ENCODE measurements at places on chromosomes 2 and 18. TPM values are rescaled to one million over a fixed set of nuclear protein-coding genes. Genes with fewer than 3 reads are reported as not detected.

GRCh38 chr2:47483191-47483590 is 80.2 kb downstream of the MSH2 start:
- DNase-seq: no peak

DNA sequence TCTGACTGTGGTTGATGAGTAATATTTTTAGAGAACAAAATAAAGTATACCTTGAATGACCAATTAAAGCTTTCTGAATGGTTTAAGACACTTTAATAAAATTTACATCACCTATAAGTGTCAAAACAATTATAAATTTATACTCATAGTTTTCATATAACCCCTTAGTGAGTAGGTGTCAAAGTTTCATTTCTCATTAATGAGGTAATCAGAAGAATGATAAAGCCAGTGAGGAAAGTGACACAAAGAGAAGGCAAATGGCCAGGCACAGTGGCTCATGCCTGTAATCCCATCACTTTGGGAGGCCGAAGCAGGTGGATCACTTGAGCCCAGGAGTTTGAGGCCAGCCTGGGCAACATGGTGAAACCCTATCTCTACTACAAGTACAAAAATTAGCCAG is 60.8 kb upstream of the CTLA4 start:
- DNase-seq: no peak

- no peak for DNase-seq
Observed at GRCh38 chr2:159214325-159214865, 72.1 kb downstream of the WDSUB1 start.

- DNase-seq: peak; percentile 20
Observed at GRCh38 chr2:55092439-55092838, 42.2 kb upstream of the RTN4 start.

DNA sequence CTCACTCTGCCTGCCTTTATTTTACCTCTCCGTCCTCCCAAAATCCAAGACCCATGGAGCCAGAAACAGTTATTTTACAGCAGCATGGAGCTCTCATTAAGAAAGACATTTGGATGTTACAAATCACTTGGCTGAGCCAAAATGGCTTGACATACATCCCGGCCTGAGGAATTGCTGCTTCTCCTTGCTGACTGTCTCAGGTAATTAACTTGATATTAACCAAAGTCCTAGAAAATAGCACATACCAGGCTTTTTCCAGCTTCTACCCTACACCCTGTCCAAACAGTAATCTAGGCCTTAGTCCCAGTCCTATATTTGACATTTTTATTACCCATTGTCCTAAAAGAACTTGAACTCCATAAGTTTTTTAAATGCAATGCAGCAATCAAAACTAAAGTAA is 205.0 kb downstream of the TMX3 start:
- DNase-seq: no peak

- DNase-seq: no peak
Observed at GRCh38 chr18:52617931-52618330, 277.9 kb downstream of the DCC start.

DNA sequence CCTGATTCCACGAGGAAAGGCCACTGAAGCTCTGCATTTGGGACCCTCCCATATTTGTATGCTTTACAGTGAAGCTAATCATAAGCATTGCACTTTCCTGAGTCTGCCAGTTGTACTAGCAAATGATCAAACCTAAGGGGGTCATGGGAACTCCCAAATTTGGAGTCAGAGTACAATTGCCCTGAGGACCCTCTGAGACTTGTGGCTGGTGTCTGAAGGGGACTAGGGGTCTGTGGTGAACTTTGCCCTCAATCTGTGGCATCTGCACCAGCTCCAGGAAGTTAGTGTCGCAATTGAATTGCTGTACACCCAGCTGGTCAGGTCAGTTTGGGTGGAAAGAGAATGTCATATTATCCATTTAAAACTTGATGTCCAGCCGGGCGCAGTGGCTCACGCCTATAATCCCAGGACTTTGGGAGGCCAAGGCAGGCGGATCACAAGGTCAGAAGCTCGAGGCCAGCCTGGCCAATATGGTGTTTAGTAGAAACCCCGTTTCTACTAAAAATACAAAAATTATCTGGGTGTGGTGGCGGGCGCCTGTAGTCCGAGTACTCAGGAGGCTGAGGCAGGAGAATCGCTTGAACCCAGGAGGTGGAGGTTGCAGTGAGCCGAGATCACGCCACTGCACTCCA is 18.1 kb downstream of the SOWAHC start:
- no peak for DNase-seq

GRCh38 chr18:51168960-51169662 is 28.4 kb downstream of the MEX3C start:
- DNase-seq: no peak

GRCh38 chr2:118632921-118633320 is 214.5 kb downstream of the EN1 start:
- no peak for DNase-seq

DNA sequence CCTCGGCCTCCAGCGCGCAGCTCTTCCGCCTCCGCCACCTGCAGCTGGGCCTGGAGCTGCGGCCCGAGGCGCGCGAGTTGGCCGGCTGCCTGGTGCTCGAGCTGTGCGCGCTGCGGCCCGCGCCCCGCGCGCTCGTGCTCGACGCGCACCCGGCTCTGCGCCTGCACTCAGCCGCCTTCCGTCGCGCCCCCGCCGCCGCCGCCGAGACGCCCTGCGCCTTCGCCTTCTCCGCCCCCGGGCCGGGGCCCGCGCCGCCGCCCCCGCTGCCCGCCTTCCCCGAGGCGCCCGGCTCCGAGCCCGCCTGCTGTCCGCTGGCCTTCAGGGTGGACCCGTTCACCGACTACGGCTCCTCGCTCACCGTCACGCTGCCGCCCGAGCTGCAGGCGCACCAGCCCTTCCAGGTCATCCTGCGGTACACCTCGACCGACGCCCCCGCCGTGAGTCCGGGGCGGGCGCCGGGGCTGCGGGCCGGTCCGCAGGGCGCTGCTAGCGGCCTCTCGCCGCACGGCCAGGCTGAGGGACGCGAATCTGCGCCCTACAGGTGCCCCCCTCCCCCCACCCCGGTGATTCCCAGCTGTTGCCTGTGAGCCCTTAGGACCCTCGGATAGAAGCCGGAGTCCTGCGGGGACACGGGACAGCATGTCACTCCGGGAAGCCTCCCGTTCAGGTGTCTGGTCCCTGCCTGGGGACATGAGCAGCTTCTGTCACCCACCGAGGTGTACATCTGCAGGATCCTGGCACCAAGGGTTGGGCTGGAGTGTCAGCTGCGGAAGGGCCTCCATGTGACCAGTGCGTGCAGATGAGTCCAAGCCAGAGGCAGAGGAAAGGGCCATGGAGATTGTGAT is 616 bp downstream of the RNPEPL1 start:
- peak; percentile 77 for DNase-seq

DNA sequence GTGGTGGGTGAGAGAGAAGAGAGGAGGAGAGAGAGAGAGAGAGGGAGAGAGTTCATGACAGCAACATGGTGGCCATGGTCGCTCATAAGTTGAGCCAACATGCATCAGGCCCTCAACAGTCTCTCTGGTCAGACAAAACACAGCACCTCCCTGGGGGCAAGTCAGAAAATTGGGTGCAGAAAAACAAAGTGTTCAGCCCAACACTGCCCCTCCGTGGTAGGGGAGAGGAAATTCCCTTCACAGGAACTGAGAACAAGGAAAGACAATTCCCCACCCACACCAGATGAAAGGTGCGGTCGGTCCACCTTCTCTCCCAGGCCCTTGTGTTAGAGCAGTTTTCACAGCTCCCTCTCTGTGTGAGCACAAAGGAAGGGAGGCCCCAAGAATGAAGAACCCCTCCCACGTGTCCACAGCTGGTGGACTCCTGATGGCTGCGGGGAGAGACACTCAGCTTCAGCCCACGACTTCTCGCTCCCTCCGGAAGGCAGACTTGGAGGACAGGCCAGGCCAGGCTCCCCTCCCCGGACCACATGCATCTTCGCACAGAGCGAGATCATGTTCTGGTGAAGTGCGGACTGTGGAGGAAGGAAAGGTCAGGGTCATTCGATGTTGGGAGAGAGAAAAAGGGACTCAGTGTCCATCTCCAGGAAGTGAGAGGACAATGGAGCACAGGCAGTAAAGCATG is 181.7 kb downstream of the ANAPC1 start:
- peak; percentile 55 for DNase-seq

DNA sequence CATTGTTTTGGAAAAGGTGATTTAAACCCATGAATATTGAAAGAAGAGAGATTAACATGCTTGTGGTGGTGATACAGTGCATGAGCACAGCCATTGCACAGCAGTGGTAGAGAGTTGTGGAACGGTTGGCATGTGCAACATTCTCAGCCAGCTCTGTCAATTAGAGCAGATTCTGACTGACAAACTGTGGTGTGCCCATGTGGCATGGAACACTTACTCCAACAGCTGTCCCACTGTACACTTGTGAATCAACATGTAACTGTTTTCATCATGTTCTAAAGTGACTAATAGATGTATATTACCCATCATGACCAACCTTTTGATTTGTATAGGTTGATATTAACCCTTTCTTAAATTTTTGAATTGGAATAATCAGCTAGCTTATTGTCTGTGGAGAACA is 55.6 kb downstream of the PKP4 start:
- no peak for DNase-seq

GRCh38 chr2:113213061-113213930 is 39.5 kb downstream of the PSD4 start:
- DNase-seq: no peak

DNA sequence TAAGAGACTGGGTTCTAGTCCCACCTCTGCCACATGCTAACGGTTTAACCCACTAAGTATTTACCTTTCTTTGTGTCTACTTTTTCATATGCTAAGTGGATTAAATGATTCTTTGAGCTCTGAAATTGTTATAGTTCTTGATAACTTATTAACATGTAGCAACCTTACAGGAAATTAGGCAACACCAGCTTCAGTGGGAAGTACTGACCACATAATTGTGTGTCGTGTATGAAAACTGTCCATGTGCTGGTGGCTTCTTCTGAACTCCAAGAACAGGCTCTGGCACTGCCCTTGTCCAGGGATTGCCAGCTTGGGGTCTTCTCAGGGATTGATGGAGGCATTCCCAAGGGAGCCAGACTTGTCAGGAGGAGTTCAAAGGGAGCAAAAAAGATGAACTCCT is 427.7 kb downstream of the TGIF1 start:
- DNase-seq: no peak

- no peak for DNase-seq
Observed at GRCh38 chr2:119650846-119651370, 28.1 kb upstream of the TMEM177 start.

GRCh38 chr2:226728996-226729395 is 70.6 kb downstream of the IRS1 start:
- DNase-seq: no peak

DNA sequence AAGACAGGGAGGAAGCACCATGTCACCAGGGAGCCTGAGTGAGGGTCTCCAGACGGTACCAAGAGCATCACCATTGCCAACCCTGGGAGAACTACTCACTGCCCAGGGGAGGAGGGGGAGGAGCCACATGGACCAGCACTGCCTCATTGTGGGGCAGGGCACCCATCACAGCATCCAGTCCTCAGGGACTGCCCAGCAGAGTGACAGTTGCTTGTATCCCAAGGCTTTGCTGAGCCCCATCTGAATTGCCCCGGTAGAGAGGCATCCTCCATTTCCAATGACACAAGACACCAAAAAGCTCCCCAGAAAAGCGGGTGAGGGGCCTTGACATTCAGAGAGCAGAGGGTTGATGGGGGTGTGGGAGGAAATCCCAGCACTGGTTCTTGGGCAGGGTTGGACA is 6.8 kb upstream of the CIB4 start:
- no peak for DNase-seq

DNA sequence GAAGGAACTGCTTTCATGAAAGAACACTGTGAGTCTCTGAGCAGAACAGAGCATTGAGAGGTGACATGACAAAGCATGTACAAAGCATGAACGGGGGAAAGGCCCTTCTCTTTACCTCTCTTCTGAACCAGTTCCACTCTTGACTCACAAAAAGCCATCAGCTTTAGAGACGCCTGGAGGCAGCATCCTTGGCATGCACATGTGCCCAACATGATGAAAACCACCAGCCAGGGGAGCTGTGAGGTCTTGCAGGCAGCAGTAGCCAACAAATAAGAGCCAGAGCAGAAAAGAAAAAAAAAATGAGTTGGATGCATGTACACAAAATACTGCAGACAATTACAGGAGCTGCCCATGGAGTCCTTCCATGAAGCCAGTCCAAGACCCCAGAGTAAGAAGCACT is 95.5 kb upstream of the AGAP1 start:
- no peak for DNase-seq

GRCh38 chr2:240136013-240136670 is at the start of gene COPS9:
Gene COPS9, minus strand, starts transcription at chr2:240136305. Its CDS starts 21 bp downstream, at chr2:240136284.
- DNase-seq: peak; percentile 92

GRCh38 chr2:48583961-48584360 is 33.7 kb upstream of the GTF2A1L start:
- no peak for DNase-seq

DNA sequence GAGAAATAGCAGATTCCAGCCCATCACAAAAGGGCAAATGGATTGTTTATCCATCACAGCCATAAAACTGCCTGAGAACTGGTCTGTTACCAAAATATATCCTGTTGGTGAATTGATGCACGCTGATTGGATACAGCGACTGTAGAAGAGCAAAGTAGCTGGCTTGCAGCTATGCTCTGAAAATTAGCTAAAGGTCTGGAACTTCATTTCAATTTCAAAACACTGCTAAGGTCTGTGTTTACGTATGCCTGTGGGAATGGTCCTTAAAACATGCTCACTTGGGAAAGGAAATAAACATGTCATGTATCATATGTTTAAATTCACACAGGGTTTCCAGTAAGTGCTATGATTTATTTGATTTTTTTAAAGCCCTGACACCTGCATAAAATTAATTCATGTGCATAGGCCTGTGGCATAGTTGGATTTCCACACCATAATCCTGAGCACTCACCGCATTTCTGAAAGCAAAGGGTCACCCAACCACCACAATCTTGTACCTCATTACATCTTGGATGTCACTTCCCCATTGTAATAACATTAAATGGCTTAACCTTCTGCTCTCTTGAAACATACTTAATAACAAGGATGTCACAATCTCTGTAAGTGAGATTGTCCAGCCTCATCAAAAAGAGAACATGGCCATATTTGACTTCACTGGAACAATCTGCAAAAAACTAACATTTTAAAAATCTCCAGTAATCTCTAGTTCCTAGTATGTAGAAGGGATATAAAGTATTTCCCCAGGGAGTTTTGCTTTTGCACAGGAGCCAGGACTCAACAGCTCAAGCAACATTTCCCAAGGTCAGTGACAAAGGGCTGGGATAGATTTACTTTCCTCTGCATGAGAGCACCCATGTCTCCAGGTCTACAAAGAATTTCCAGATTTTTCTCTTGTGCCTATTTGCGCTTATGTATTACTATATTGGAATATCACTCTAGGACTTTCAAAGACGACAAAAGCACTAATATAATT is 109.8 kb downstream of the FARSB start:
- no peak for DNase-seq

GRCh38 chr18:37260367-37261093 is 305.1 kb downstream of the CELF4 start:
- no peak for DNase-seq

Gene CLHC1
- total RNA-seq: 8.1 TPM

Gene LOXL3
- total RNA-seq: 1.5 TPM

Gene ACADL
- 0.22 TPM for total RNA-seq

Gene DSC3
- 0.22 TPM for total RNA-seq

Gene GALR1
- 0.46 TPM for total RNA-seq

Gene IGFBP2
- 143 TPM for total RNA-seq

Gene SLC23A3
- 5.1 TPM for total RNA-seq

Gene RBM44
- 0.52 TPM for total RNA-seq

Gene CD28
- total RNA-seq: 0.34 TPM

Gene AQP12B
- 0.85 TPM for total RNA-seq
